ENCODE measurements at places on chromosomes 11 and 22.

DNA sequence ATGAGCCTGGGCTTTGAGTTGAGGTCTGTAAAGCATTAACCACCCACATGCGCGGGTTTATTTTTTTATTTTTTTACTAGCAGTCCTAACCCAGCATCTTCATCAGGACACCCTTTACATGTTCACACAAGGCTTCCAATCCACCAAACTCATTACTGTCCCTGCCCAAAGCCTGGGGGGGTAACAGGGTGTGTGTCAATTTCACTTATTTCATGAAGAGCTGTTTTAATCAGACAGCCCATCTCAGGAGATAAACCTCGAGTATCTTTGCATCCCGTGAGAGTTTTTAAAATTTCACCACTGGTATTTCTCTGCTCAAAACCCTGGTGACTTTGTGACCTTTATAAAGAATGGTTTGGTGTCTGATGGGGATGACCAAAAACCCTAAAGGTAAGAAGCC lies 45.6 kb downstream of the ANO1 start:
- DNase-seq: no peak

DNA sequence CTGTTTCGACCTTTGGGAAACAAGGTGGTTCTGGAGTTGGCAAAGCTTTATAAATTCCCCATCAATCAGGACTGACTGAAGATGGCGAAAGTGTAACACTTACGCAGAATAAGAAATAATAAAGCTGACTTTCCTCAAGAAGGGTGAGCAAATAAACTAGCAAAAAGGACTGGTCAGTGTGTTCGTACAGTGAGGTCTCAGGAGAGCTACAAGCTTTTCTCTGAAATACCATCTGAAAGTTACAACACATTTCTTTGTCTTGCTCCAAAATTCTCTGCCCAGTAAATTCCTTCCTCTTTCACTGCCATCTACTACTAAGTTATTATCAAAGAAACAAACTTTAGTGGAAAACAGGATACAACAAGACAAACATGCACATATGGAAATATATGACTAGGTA lies 13.4 kb downstream of the PITPNB start:
- no peak for DNase-seq

DNA sequence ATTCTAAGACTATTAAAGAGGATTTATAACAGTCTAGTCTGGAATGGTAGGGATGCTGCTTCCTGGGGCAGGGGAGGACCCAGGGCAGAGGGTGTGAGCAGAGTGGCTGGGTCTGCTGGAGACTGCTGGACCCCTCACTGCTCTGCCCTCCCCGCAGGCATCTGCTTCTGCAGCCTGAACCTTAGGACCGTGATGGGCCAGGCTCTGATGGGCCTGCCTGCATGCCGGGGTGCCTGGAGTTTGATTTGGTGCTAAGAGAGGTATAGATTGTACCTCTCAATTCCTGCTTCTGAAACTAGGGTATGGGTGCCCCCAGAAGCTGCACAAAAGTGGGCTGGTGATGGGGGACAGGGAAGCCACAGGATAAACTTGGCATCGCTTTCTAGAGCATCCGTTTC lies 54.9 kb downstream of the CD82 start:
- no peak for DNase-seq

DNA sequence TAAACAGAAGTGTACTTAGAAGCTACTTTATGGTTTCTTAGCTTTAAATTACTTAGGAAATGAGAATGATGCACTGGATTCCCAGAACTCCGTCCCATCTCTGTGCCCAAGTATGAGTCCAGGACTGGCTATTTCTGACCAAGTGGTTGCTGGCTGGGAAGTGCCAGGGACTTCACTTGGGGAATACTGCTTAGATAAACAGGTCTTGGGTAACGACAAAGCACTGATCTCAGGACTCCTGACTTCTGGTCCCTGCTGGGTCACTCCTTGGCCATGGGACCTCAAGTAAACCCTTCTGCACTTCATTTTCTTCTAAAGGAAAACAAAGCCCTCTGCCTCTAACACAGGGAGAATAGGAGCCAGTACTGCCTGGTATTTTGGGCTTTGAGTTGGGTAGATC lies 27.9 kb downstream of the ABTB2 start:
- DNase-seq: no peak

- no peak for DNase-seq
These were observed 72.0 kb upstream of the LMO1 start for GRCh38 chr11:8335683-8336082.
